NCI-H1694 treated with DMSO at 0.1 percent for 48 hours (cell line): ENCODE measurements at places on chromosomes 7 and 10.

- DNase-seq = no peak
Observed at GRCh38 chr7:28840592-28840995, 117.5 kb downstream of the TRIL start.

DNA sequence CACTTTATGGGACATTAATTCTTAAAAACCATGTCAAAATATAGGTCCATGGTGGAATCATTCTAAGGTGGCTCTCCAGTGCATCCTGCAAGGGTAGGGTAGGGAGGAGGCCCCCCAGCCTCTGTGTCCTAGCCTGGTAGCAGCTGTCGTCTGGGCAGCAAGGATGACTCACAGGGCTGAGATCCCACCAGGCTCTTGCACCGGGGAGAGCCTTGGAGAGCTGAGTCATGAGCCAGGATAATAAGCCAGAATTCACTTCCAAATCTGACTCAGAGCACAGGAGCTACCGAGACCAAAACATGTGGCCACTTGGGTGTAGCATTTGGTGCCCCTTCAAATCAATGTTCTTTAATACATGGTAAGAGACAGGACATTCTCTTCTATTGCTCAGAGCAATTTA lies 298.5 kb downstream of the NEBL start:
- DNase-seq = no peak

DNA sequence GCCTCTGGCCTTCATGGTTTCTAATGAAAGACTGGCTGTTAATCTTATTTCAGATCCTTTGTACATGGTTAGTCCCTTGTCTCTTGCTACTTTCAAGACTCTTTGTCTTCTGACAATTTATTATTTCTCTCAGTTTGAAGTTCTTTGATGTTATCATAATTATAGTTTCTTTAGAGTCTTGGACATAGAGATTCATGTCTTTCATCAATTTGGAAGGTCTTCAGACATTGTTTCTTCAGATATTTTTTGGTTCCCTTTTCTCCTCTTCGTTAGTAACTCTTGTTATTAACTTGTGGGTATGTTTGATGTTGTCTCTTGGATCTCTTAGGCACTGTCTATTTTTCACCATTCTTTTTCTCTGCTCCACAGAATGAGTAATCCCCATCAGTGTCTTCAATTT lies 8.7 kb downstream of the ZNF37A start:
- DNase-seq = no peak

- DNase-seq = peak; percentile 85
Observed at GRCh38 chr7:14973712-14974428, 71.3 kb upstream of the DGKB start.

DNA sequence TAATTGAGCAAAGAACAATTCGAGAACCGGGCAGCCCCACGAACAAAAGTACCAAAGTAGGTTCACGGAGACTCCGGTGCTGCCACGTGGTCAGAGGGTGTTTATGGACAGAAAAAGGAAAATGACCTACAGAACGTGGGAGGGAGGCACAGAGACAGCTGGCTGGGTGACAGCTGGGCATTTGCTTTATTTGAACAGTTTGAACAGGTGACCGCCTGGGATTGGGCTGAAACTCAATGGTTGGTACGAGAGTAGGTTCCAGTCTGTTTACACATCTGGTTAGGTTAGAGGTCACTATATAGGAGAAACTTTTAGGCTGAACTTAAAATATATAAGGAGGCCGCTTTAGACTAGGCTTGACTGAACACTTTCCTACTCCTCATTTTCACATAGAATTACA lies 50.6 kb upstream of the CELF2 start:
- DNase-seq = no peak

GRCh38 chr10:1467334-1468076 lies 269.8 kb downstream of the ADARB2 start:
- DNase-seq = peak; percentile 51

GRCh38 chr10:86261941-86262687 lies 104.5 kb downstream of the GRID1 start:
- no peak for DNase-seq

- DNase-seq = no peak
Observed at GRCh38 chr7:143216686-143217085, 5.2 kb upstream of the TAS2R40 start.

DNA sequence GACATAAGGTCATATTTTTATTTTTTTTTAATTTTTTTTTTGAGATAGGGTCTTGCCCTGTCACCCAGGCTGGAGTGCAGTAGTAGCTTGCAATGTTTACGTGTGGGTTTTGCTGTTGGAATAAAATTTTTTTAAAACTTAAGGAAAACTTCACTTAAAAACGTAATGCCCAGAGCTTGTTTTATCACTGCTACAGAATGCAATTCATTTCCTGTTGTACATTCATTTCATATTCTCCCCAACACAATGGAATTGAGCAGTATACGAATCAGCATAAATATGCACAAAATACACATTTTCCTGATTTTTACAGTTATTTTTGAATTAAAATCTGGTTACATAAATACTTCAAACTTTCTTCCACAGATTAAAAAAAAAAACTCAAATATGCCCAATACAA lies 40.3 kb downstream of the RSU1 start:
- DNase-seq = no peak

DNA sequence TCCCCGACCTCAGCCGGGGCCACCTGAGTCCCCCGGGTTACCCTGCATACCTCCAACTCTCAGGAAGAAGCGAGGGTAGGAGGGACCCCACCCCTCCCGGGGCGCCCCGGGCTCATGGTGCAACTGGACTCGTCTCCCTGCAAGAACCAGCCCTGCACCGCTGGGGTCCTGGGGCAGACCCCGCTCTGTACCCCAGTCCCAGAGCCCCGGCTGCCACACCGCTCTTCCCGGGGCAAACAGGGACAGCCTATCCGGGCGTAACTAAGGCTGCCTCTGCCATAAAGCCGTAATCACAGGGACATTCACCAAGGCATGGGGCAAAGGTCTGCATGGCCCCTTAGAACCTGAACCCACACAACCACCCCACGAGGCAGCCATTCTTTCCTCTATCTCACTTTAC lies 6.7 kb upstream of the MAFK start:
- no peak for DNase-seq

- DNase-seq = no peak
Observed at GRCh38 chr7:157963526-157963925, 624.1 kb downstream of the PTPRN2 start.

GRCh38 chr10:18087355-18087754 lies 52.9 kb upstream of the CACNB2 start:
- no peak for DNase-seq

- no peak for DNase-seq
Observed at GRCh38 chr7:151051108-151051507, 2.8 kb downstream of the ASIC3 start.

DNA sequence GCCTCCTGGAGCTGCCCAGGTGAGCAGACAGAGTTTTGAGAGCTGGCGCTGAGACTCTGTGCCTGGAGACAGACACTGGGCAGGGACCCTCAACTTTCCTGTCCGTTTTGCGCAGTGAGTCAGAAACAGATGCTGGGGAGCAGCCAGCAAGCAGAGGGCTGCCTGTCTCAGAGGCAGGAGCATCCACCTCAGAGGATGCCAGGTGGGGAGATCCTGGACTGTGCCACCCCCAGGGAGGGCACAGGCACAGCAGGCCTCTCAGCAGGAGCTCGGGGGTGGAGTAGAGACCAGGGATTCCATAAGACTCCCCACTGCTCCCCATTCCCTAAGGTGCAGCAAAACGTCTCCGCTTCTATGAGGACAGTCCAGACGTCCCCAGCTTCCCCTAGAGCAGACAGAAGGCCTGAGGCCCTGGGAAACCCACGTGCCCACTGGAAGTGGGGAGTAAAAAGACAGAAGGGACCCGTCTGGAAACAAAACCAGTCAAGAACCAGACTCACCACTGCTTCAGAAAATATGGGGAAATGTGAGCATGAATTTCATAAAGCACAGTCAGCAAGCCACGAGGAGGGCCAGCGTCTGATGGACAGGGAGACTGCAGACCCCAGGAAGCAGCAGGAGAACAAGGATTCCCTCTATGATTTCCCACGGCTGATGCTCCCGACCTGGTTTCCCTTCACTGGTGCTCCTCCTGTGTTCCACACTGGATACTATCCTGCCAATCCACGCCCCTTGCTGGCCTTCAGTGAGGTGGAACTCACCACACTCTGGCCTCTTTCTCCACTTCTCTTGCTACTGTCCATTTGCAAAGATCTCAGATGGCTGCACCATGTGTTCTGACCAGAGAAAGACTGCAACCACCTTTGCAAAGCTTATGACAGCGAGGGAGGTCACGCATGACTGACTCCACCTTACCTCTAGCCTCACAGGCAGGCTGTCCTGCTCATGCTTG lies 151.3 kb upstream of the FAM20C start:
- DNase-seq = no peak

- no peak for DNase-seq
Observed at GRCh38 chr7:68733219-68734153, 864.8 kb upstream of the AUTS2 start.

DNA sequence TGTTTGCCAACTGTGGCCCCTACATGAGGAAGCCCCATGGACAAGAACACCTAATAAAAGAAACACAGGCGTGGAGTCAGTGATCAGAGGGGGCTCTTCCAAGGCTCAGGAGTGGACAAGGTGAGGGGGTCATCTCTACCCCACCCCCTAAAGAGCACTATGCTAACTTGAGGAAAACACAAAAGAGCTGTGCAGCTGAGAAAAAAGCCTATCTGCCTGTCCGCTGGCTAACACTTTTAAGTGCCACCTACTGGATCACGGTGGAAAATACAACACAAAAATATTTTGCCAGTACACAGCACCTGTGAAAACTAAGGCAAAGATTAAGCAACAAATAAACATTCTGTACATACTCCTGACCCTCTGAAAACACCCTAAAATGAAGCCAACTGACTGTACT lies 53.1 kb upstream of the COBL start:
- no peak for DNase-seq

- DNase-seq = no peak
Observed at GRCh38 chr10:47350671-47351640, 2.8 kb downstream of the RBP3 start.

DNA sequence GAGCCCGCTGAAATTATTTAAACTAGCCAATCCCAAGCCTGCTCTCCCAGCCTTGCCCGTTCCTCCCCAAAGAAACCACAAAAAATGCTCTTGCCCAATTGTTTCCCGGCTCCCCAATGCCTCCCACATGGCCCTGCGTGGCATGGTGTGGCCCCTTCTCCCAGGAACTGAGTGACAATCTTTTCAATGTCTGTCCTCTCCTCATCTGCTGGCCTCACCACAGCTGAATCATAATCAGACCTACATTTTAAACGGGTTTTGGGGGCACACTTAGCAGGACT lies 201.5 kb downstream of the PRPF18 start:
- DNase-seq = no peak

GRCh38 chr10:117145019-117145418 lies 6.9 kb upstream of the VAX1 start:
- DNase-seq = no peak
